T-helper 17 cell (primary cell): ENCODE measurements at places on chromosomes 12 and 14.

DNA sequence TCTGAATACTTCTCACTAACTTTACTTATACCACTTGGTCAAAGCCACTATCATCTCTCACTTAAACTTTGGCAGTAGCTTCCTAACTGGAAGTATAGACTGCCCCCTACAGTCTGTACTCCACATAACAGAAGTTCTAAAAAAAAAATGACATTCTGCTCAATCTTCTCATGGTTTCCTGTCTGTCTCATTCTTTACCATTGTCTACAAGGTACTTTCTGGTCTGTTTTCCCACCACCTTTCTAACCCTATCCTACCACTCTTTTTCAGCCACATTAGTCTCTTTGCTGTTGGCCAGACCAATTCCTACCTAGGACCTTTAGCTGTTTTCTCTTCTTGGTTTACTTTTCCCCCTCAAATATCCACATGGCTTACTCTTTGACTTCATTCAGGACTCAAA lies 14.7 kb downstream of the CPSF6 start:
- no peak for DNase-seq

DNA sequence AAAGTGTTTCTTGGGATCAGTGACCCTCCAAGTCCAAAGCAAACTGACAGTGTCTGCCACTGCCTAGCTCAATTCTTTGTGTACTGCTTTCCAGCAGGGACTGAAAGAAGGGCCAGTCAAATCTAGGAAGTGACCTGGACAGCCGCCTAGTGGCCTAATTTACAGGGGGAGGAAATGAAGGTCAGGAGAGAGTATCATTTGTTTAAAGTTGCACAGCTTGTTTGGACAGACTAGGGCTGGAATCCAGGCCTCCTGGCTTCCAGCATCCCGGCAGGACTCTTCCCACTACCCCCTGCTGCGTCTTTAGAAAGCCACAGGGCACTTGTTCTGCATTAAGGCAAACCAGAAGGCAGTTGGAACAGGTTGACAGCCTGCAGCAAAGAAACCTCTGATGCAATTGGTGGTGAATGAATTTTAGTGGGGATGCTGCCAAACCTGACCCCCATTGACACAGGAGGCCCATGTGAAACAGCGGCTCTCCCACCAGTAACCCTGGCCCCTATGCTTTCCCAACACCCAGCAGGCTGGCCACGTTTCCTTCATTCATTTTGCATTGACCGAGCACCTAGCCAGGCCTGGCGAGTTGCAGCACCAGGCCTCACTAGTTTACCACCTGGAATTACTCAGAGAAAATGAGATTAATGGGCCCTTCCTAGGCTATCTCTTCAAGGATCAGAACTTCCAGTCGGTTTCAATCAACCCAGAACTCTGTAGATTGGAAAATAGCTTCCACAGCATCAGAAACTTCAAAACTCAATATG lies 28.2 kb downstream of the GALNT16 start:
- no peak for DNase-seq

DNA sequence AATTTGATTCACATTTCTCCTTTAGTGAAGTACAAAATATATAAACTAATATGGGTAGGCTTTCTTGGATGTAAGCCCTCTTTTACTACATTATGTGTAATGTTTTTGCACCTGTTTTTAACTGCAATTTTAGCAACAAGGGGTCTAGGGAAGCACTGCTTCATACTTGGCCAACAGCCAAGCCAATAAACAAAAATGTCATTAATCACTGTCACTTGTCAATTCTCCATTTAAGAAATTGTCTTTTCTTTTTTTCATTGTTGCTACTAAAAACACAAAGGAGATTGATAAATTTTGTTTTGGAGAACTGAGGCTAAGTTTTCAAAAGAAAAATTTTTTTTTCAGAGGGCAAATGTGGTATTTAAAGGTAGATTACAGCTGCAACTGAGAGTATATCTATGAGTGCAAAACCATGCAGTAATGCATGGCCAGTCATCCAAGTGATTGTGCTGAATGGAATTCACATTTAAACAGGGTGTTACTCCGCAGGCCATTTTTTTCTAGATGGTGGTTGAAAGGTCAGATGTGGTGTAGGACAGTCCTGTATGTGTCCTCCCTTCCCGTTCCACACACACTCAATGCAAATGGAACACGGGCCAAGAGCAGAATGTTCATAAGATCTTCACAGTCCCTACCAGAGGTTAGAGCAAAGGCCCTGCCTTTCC lies 503.0 kb upstream of the LMO3 start:
- no peak for DNase-seq

DNA sequence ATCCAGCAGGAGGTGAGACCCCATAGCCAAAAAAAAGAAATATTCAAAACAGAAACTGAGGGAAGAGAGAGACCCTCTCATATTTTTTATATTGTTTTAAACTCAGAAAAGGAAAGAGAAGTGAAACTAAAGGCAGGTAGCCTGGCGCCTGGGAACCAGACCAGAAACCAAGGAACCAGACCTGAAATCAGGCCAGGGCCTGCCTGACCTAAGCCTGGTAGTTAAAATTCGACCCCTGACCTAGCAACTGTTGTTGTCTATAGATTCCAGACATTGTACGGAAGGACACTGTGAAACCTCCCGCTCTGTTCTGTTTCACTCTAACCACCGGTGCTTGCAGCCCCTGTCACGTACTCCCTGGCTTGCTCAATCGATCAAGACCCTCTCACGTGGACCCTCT lies 38.5 kb upstream of the CD163 start:
- DNase-seq, result no peak

DNA sequence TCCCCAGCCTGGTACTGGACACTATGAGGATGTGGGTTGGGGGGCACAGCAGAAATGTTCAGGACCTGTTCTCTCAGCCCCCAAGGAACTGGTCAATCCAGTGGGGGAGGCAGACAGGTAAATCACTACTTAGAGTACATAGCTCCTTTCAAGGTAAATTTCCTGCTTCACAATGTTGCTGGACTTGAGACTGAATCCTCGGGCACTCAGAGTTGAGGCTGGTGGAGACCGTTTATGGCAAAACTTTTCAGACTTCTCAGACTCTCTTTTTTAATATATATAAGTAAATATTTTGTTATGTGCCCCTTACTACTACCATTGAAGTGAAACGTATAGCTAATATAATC lies 483 bp upstream of the SERPINA10 start:
- no peak for DNase-seq

GRCh38 chr14:44897845-44898151 lies 63.9 kb downstream of the KLHL28 start:
- DNase-seq, result no peak

DNA sequence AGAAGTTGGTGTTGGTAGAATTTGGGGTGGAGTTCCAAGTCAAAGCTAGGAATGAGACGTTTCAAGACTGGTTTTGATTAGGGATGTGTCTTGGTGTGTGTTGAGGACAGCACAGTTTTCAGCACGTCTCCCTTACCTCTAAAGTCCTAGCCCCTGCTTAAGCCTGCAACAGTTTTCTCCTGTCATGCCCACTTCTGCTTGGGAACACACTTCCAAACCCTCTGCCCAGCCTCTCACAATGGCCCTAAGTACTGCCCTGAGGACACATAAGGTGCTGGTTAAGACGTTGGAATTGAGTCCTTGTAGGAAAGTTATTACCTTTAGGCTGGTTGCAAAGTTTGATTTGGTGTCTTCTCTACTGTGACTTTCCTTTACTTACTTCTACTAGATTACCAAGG lies 710 bp upstream of the BMAL2 start:
- no peak for DNase-seq

- no peak for DNase-seq
These were observed 10.1 kb downstream of the FOXN3 start for GRCh38 chr14:89406941-89407340.

DNA sequence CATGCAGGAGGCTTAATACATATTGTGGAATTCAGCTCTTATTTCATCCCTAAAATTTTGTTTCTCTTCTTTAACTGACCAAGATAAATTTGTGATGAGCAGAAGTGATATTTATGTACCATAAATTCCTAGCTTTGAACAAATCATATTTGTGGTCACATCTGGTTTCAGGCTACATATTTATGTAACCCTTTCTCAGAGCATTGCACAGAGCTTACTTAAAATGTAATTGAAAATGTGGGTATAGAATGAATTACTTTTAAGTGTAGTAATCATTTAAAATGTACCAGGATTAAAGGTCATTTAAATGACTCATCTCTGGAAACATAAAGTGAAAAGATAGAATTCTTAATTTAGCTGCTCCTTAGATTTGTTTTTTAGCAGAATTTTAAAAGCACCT lies 129.9 kb upstream of the FRMD6 start:
- no peak for DNase-seq

DNA sequence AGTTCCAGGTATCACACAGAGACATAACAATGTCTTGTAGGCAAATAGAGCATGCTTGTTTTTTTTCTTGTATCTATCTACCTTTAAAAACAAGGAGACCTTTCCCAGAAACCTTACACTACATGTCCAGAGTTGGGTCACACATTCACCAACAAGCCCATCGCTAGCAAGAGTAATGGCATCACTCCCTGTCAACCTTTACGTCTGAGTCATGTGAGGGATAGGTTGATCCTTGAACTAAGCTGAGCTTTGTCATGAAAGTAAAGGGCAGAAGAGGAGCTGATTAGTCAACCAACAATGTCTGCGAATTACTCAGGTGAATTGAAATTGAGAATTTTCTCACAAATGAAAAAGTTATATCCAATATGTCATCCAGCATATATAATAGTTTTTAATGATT lies 219.4 kb downstream of the CNTN1 start:
- DNase-seq, result no peak
